Kidney (tissue), 22 donors: ENCODE measurements at places on chromosomes 12 and 14. TPM values are rescaled to one million over a fixed set of nuclear protein-coding genes. Genes with fewer than 3 reads are reported as not detected.

Gene OAS2
- total RNA-seq = 11.7 TPM

DNA sequence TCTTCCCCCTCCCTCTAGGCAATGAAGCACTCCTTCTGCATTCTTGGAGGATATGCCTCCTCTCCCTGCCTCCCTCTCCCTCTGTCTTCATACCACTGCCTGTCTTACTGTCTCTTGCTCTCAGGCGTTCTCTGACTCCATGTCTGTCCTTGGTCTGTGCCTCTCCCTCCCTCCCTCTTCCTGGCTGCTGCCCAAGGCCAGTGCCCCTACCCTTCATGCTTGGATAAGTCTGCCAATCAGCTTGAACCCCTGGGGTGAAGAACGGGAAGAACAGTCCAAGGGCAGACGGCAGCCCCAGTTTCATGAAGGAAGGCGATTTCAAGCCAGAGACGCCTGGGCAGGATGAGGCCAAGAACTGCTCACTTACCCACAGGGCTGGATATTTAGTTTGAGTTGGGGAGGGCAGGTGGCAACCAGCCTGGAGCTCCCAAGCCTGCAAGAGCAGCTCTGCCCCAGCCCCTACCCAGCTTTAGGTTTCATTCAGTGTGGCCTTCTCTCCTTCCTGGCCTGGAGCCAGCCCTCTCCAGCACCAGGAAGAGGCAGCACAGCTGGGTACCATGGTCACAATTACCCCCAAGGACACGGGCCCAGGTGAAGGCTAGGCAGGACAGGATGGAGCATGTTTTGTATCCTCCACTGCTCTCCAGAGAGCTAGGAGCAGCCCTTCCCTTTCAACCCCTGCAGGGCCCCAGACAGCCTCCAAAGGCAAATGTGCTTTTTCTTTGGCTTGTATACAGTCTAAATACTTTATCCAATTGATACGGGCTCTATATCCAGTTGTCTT lies 35.8 kb upstream of the LTBP2 start:
- no peaks in the 10 kb centered on the region for H3K27me3 ChIP-seq
- no peaks in the 10 kb centered on the region for H3K36me3 ChIP-seq
- no peak overlapping the region for H3K4me3 ChIP-seq
- H3K27ac ChIP-seq = peak overlapping the region; percentile 38

DNA sequence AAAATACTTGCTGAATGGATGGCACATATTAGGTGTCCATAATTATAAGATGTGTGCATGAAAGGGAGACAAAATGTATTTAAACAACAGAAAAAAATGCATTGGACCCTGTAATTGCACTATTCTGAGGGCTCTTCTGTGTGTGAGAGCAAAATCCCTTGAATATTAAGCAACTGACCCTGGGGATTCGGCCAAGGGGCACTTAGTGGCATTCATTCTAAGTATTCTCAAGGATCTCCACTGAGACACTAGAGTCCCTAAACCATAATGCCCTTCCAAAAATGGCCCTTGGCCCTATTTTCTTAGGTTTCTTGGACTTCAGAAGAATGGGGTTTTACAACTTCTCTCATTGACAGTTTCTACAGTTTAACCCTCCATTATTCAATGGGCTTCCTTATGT lies 388.6 kb downstream of the GLT1D1 start:
- no peaks in the 10 kb centered on the region for H3K36me3 ChIP-seq
- no peak for DNase-seq
- no peak overlapping the region for H3K4me3 ChIP-seq

DNA sequence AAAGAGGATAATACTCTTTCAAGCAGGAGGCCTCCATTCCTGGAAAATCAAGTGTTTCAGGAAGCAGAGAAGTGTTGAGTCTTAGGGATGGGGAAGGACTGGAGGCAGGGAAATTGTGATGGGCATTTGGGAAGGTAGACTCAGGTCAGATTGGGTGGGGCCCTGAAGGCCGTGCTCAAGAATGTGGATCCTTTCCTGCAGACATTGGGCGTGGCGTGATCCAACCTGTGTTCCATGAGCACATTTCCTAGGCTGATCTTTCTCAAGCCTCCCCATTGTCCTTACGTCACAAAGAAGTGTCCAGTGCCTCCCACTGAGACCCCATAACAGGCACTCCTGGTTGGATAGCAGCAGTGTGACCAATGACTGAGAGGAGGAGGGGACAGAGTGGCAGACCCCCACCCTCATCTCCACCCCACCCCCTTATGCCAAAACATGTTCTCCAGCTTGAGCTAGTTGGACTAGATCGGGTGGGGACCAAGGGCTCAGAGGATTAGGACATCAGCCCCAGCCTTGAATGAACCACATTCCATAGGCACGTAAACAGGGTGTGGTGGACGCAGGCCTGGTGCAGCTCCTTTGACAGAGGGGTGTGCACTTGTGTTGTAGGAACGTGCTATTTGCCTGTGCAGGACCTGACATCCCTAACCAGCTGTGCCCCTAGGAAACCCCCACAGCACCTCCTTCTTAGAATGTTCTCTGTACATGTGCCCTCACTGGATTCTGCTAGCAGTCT lies 76.8 kb downstream of the TTC9 start:
- H3K36me3 ChIP-seq = no peaks in the 10 kb centered on the region
- H3K27ac ChIP-seq = no peak overlapping the region
- H3K4me1 ChIP-seq = peaks cover 6% of the 10 kb centered on the region
- H3K27me3 ChIP-seq = no peaks in the 10 kb centered on the region
- no peak for DNase-seq

- no peaks in the 10 kb centered on the region for H3K27me3 ChIP-seq
- H3K36me3 ChIP-seq = no peaks in the 10 kb centered on the region
- no peak overlapping the region for H3K4me3 ChIP-seq
- H3K4me1 ChIP-seq = no peaks in the 10 kb centered on the region
- no peak for DNase-seq
- no peak overlapping the region for H3K27ac ChIP-seq
These were observed 232.4 kb downstream of the RGS6 start for GRCh38 chr14:72164420-72165228.

Gene CD4
- total RNA-seq = 38.1 TPM

Gene ERH
- total RNA-seq = 168 TPM

Gene MUCL1
- not detected for total RNA-seq

GRCh38 chr12:3432176-3432742 lies 58.7 kb upstream of the PRMT8 start:
- DNase-seq = no peak
- no peaks in the 10 kb centered on the region for H3K4me1 ChIP-seq
- H3K27ac ChIP-seq = no peak overlapping the region
- no peaks in the 10 kb centered on the region for H3K36me3 ChIP-seq
- H3K27me3 ChIP-seq = no peaks in the 10 kb centered on the region
- H3K4me3 ChIP-seq = peak overlapping the region; percentile 37

- H3K4me1 ChIP-seq = no peaks in the 10 kb centered on the region
- H3K36me3 ChIP-seq = no peaks in the 10 kb centered on the region
- H3K27me3 ChIP-seq = no peaks in the 10 kb centered on the region
- no peak for DNase-seq
- no peak overlapping the region for H3K27ac ChIP-seq
These were observed 12.6 kb upstream of the SFSWAP start for GRCh38 chr12:131698286-131698685.

- no peak overlapping the region for H3K27ac ChIP-seq
- H3K36me3 ChIP-seq = no peaks in the 10 kb centered on the region
- H3K27me3 ChIP-seq = no peaks in the 10 kb centered on the region
- peak; percentile 28 for DNase-seq
These were observed 53.0 kb downstream of the WSCD2 start for GRCh38 chr12:108182096-108182495.

- H3K27me3 ChIP-seq = no peaks in the 10 kb centered on the region
- H3K36me3 ChIP-seq = no peaks in the 10 kb centered on the region
- no peak overlapping the region for H3K4me3 ChIP-seq
- H3K27ac ChIP-seq = no peak overlapping the region
- no peak for DNase-seq
- no peaks in the 10 kb centered on the region for H3K4me1 ChIP-seq
These were observed 47.5 kb upstream of the RIN3 start for GRCh38 chr14:92466059-92466458.

DNA sequence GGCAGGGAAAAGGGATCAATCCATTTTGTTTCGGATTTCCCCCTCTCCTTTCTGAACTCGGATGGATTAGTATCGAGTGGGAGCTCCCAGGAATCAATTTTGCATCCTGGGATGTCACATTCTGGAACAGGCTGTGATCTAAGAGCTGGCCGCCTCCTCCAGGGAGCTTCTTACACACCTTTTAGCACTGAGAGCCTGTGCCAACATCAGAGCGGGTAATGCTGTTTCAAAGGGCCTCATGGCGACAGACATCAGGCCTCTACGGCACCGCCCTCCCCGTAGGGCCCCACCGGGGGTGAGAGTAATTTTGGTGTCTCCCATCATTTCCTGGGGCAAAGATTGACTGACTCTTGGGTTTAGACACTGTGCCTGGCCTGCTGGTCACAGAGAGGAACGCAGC lies 2.7 kb downstream of the GALNT9 start:
- H3K36me3 ChIP-seq = no peaks in the 10 kb centered on the region
- peaks cover 14% of the 10 kb centered on the region for H3K27me3 ChIP-seq
- H3K27ac ChIP-seq = no peak overlapping the region

Gene FIGNL2
- total RNA-seq = 6.1 TPM

DNA sequence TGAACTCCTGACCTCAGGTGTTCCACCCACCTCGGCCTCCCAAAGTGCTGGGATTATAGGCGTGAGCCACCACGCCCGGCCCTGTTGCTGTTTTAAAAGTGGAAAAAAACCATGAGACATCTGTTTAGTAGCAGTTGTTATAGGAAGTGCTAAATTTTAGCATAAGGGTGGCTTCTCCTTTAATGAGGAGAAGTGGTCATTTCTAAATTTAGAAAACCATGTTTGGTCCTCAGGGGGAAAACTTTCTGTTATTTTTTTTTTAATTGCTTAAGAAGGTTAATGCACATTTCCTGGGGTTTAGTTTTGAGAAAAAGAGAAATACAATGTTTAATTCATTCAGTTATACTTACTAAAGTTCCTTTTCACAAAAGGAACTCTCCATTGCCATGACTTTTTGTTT lies 102.1 kb downstream of the MYRFL start:
- DNase-seq = no peak
- H3K4me3 ChIP-seq = no peak overlapping the region
- no peaks in the 10 kb centered on the region for H3K36me3 ChIP-seq
- no peaks in the 10 kb centered on the region for H3K4me1 ChIP-seq
- no peak overlapping the region for H3K27ac ChIP-seq

GRCh38 chr14:99603471-99604277 lies at the start of gene CCDC85C:
Gene CCDC85C (minus strand): TSS chr14:99604207. CDS start chr14:99603959, 248 bp downstream.
- H3K36me3 ChIP-seq = no peaks in the 10 kb centered on the region
- H3K27ac ChIP-seq = peak within 1 kb of the TSS; percentile 78
- H3K4me3 ChIP-seq = peak within 1 kb of the TSS; percentile 76
- peak; percentile 57 for DNase-seq

Gene PPFIBP1
- total RNA-seq = 175 TPM

GRCh38 chr12:108691998-108692808 lies 39.1 kb downstream of the CORO1C start:
- no peaks in the 10 kb centered on the region for H3K27me3 ChIP-seq
- no peak overlapping the region for H3K4me3 ChIP-seq
- H3K4me1 ChIP-seq = peaks cover 32% of the 10 kb centered on the region
- peak overlapping the region; percentile 93 for H3K27ac ChIP-seq
- H3K36me3 ChIP-seq = no peaks in the 10 kb centered on the region
- no peak for DNase-seq

DNA sequence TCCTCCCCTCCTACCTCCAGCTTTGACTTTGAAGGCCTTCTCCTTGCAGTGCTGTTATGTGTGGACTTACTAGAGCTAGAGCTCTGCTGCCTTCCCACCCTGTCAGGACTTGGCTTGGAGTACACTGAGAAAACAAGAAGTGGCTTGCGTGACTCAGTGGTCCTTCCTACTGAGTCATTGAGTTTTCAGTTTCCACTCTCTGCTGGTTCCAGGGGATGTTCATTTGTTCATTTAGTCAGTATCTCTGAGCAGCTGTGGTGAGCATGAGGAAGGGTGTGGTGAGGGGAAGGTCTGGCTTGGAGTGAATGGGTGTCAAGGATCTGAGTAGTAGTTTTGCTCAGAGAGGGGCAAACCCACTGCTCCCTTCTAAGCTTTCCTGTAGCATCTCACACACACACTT lies 17.2 kb upstream of the ELK3 start:
- H3K36me3 ChIP-seq = no peaks in the 10 kb centered on the region
- H3K4me1 ChIP-seq = no peaks in the 10 kb centered on the region
- H3K27ac ChIP-seq = no peak overlapping the region
- no peaks in the 10 kb centered on the region for H3K27me3 ChIP-seq
- no peak for DNase-seq
- H3K4me3 ChIP-seq = no peak overlapping the region

- H3K4me3 ChIP-seq = peak overlapping the region; percentile 26
- H3K27me3 ChIP-seq = no peaks in the 10 kb centered on the region
- H3K4me1 ChIP-seq = peaks cover 3% of the 10 kb centered on the region
- DNase-seq = peak; percentile 78
- no peak overlapping the region for H3K27ac ChIP-seq
These were observed 14.7 kb upstream of the TEAD4 start for GRCh38 chr12:2944401-2945047.

Gene GMFB
- total RNA-seq = 53.6 TPM

- no peaks in the 10 kb centered on the region for H3K36me3 ChIP-seq
- H3K4me3 ChIP-seq = no peak overlapping the region
- no peaks in the 10 kb centered on the region for H3K4me1 ChIP-seq
- no peak overlapping the region for H3K27ac ChIP-seq
- DNase-seq = no peak
- no peaks in the 10 kb centered on the region for H3K27me3 ChIP-seq
These were observed 7.8 kb upstream of the PGF start for GRCh38 chr14:74963178-74963704.

GRCh38 chr14:103854822-103855733 lies 7.7 kb upstream of the PPP1R13B start:
- no peaks in the 10 kb centered on the region for H3K36me3 ChIP-seq
- no peaks in the 10 kb centered on the region for H3K4me1 ChIP-seq
- no peak overlapping the region for H3K27ac ChIP-seq
- H3K27me3 ChIP-seq = no peaks in the 10 kb centered on the region
- peak; percentile 94 for DNase-seq

DNA sequence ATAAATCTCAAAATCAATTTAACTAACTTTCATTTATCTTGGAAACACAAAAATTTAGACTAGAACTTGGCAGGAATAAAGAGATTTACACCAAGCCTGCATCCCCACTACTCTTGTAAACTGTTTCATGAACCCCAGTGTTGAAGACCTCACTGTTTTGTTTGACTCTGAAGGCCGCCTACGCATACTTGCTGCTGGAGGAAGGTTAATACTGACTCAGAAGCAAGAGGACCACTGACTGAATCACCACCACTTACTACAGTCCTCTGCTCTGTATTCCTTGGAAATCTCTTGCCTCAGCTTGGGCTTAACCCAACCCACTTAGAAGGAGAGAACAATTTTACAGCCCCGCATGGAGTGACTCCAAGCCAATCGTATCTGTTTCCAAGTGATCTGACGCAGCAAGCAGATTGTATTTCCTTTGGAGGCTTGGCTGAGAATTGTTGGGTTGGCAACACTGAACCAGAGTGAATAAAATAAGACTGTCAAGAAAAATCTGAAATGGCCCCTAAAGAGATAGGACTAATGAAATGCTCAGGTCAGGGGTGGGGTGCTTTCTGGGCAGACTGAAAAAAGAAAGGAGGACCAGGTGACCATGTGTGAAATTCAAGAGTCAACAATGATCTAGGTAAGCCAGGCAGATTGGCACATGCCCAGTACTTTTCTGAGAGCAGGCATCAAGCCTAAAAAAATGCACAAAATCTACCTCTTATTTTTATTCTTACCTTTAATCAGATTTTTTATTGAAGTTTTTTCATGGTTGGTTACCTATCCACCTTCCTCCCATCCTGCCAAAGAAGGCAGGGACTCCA lies 248.6 kb downstream of the ZFP36L1 start:
- no peaks in the 10 kb centered on the region for H3K36me3 ChIP-seq
- no peaks in the 10 kb centered on the region for H3K27me3 ChIP-seq
- no peak overlapping the region for H3K4me3 ChIP-seq
- DNase-seq = no peak
